CD4-positive, alpha-beta T cell treated with Interleukin-15 for 1 hour (primary cell): ENCODE measurements at places on chromosomes 3 and 15.

GRCh38 chr3:126983653-126984390 lies 907 bp downstream of the PLXNA1 start:
- peak; percentile 30 for DNase-seq

DNA sequence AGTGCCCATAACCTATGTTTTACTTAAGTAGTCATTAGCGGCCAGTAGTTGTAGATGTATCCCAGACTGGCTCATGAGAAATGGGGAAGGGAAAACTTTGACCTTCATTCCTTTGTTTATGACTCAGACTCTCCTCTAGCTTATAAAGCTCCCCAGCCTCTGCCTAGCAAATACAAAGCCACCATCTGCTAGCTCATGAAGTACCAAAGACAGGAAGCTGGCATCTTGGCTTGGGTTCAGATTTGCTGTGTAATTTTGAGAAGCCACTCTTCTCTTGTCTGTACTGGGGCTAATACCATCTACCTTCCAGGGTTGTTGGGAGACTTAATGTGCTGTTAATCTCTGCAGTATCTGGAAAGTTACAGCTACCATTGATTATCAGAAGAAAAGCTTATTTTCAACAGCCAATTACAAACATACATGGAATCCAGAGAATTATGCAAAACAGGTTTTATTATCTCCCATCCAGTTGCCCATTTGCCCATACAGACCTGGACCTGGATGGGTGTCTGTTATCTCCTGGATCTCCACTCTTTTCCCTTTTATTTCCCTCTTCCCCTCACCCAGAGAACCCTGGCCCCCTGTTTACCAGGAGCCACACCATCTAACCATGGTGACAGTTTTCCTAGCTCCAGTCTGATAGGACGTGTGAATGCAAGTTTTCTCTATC lies 153.8 kb downstream of the SEMA6D start:
- DNase-seq, result no peak

- no peak for DNase-seq
These were observed 136.5 kb downstream of the SERPINI1 start for GRCh38 chr3:167872032-167872431.

GRCh38 chr15:98795980-98796379 lies 147.6 kb downstream of the IGF1R start:
- no peak for DNase-seq

DNA sequence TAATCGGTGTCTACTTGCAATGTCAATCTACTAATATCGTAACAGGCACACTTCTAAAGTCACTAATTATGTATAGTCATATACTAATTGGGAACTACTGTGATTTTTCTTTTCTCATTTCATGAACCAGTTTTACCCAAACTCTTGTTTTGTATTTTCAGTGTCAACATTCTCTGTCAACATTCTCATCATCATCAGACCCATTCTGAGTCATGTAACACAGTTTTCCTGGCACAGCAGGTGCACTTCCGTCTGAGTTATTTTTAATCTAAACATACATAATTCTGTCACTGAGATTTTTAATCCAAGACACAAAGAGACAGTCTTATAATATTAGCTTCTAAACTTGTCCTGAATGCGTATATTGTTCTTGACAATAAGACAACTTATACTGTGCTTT lies 205.1 kb upstream of the EIF1B start:
- DNase-seq, result no peak

DNA sequence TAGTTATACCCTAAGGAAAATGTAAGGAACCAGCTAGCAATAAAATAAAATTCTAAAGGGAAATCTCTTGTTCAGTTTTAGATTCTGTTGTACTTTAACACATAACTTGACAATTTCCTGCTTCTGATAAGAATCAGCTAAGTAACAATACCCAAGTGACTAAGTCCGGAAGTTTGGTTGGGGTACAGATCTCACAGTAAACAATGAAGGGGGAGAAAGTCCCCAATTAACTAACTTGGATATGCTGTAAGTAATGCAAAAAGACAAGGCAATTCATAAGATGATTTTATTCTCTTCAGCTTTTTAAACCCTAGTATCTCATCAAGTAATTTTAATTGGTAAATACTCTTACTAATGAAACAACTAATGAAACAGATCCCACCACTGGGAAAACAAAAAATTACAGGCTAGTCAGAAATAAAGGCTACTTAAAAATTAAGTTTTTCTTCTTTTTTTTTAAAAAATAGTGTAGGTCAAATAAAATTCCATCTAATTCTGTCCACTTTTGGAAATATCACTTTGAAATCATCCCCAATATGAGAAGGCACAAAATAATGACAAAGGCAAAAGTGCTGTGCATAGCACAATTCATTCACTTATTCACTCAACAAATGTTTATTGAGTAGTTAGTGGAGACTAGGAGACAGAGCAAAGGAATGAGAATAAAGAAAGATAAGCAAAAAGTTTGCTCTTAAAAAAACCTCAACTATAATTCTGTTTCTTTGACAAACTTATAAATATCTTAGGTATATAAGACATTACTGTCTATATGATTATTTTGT lies 37.8 kb upstream of the IL20RB start:
- no peak for DNase-seq

GRCh38 chr15:55124616-55125015 lies 72.1 kb downstream of the RSL24D1 start:
- no peak for DNase-seq

- no peak for DNase-seq
These were observed 28.9 kb upstream of the GPD1L start for GRCh38 chr3:32077260-32078084.

DNA sequence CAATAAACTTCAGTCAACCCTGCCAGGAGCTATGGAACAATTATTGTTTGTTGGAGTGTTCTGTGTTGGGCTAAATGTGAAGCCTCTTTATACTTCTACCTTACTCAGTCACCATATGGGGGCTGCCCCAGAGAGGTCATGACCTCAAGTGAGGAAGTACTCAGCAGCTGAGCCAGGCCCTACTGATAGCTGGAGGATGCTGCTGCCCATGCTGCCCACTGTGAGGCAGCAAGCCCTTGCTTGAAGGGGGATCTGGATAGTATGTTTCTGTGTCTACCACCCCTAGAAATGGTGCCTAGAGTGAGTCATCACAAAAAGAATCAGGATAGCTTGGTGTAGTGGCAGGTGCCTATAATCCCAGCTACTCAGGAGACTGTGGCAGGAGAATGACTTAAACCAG lies 4.5 kb upstream of the RPL24 start:
- no peak for DNase-seq

DNA sequence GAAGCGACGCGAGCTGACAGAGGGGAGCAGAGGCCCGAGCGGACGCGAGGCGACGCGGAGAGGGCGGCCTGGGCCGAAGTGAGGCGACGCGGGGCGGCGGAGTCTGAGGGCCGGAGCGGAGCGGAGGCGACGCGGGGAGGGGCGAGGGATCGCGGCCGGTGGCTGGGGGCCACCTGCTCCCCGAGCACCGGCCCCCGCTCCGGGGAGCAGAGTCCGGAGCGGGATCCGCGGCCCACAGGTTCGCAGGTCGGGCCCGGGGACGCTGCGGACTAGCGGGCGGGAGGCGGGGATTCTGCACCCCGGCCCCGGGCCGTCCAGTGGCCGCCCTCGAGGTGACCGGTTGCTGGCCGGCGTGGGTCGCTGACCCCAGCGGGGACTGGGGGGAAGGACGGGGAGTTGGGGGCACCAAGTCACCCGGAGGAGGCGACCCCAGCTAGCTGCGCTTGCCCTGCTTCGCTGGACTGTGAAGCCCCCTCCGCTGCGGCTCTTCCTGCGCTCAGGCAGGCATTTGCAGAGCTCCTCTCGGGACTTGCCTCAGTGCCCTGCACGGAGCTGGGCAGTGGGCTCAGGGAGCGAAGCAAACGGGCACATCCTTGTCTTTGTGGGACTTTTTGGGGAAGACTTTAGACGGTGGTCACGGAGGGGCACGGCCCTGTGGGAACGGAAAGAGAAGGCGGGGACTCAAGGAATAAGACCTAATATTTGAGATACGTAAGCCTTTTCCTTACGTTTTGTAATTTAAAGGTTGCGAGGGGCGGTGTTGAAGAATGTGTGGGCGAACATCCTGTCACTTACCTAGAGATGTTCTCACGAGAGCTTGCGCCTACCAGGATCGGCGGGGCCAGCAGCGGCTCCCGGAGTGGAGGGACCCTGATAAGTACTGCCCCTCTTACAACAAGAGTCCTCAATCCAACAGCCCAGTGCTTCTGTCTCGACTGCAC lies 566 bp downstream of the HMCES start:
- peak; percentile 37 for DNase-seq

DNA sequence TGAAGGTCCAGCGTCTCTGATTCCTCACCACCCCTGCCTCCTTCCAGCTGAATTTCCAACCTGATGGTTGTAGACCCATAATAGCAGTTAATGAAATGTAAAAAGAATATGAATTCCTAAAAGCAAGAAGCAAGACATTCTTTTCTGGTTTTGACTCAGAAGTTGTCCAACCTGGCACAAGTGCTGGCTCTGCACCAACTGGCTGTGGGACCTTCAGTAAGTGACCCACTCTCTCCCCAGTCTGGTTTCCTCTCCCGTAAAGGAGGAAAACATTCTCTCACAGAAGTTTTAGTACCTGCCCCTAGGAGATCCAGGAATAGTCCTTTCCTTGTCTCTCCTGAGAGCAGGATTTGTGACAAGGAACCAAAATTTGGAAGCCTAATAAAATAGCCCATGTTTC lies 236.9 kb upstream of the TRIM42 start:
- DNase-seq, result no peak

DNA sequence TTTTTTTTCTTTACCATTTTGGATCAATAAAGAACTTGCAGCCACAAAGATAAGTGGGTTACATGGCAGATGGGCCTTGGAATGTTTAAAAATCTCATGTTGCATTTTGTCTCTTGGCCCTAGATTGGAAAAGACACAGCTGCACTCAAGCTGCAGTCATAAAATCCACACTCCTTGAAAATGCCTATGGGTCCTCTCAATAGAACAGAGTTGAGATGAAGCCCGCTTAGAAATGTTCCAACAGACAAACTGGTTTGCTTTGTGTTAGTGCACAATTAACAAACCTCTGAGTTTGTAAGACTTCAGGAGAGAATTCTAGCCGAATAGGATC lies 401.2 kb upstream of the CDIN1 start:
- DNase-seq, result no peak

DNA sequence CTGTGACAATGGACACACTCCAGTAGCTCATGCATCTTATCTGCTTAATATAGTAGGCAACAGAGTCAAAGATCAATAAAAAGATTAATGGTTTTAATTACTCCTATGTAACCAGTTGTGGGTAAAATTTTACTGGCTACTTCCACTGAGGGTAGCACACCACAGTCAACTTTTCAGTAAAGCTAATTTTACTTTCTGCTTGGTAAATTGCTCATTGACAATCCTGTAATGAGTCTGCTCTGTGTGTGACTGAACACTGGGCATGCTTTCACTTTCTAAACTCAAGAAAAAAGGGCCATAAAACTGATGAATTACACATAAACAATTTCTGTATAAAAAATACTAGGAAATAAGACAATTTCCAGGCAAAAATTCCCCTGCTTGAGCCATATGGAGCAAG lies 838.3 kb downstream of the VGLL3 start:
- DNase-seq, result no peak

DNA sequence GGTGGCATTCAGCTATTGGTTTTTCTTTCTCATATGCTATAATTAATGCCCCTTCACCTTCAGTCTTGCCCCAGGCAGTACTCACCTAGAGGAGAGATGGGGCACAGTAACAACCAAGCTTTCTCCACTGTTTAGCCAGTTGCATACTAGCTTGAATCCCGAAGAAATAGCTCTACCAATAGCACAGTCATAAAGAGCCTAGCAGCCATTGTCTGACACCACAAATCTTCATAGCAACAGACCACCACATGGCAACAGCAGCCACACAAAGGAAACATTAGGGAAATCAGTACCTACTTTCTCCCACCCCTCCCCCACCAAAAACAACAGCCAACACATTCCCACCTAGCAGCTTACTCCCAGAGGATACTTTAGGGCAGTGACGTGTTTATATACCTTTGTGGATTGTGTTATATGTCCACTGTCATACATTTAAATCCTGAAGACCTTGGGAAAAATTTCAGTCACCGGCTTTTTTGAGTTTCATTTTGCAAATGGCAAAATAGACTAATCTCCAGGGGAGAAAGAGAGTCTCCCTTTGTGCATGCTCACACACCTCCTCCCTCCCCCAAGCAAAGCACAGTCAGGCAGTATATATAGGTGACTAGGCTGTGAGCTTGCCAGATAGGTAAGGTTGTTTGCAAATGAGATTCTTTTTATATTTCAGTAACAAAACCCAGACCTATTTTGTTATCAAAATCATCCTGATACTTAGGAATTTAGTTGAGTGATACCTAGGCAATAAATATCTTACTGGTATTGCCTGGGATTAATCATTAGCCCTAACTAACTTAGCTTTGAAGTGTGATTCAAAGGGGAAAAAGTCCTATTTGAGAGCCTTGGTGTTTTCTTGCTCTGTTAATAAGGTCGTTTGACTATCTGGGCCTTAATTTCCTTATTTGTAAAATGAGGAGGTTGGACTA lies 140.6 kb downstream of the RBPMS2 start:
- DNase-seq, result peak; percentile 27

- DNase-seq, result no peak
These were observed 188.5 kb upstream of the TLE3 start for GRCh38 chr15:70286113-70286806.

GRCh38 chr15:101325263-101326025 lies 30.4 kb upstream of the SNRPA1 start:
- DNase-seq, result no peak

GRCh38 chr3:70754314-70754713 lies 441.9 kb upstream of the MDFIC2 start:
- DNase-seq, result no peak

DNA sequence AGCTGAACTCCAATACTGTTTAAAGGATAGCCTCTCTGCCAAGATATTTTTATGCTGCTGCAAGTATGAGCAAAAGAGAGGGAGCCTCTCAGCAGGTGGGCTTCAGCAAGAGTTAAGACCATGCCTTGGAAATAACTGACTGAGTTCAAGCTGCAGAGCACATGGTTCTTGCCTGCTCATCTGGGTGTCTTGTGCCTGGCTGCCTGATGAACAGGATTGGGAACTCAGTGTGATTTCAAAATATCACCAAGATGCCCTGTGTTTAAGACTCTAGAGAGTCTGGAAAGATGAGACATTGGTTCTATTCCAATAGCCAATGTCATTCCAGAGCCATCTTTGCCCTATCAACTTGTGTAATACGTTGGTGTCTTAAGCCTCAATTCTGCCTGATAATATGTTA lies 147.5 kb upstream of the VEPH1 start:
- no peak for DNase-seq

- DNase-seq, result no peak
These were observed 147.8 kb downstream of the SOX2 start for GRCh38 chr3:181859518-181859917.

GRCh38 chr3:10999221-11000107 lies 6.9 kb downstream of the SLC6A1 start:
- DNase-seq, result no peak

GRCh38 chr15:99986297-99987118 lies 253.3 kb upstream of the LYSMD4 start:
- DNase-seq, result no peak

DNA sequence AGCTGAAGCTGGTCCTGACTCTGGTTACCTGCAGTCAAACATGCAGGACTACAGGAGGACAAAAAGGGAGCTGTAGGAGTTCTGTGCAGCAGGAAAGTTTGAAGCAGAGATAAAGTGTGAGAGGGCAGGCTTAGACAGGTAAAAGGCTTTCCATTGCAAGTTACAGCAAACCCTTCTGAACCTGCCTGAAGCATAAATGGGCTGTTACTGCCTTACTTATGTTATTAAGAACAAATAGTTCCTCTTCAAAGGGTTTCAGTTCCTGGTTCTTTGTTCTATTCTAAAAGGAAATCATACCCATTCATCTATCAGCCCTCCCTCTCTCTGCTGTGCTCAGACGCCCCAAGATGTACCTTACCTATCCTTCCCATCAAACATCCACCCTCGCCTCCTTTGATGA lies 52.4 kb upstream of the CACNA2D3 start:
- no peak for DNase-seq

- DNase-seq, result peak; percentile 65
These were observed 9.6 kb downstream of the EMC3 start for GRCh38 chr3:9976721-9977709.
